ENCODE measurements at places on chromosomes 5 and 9.

DNA sequence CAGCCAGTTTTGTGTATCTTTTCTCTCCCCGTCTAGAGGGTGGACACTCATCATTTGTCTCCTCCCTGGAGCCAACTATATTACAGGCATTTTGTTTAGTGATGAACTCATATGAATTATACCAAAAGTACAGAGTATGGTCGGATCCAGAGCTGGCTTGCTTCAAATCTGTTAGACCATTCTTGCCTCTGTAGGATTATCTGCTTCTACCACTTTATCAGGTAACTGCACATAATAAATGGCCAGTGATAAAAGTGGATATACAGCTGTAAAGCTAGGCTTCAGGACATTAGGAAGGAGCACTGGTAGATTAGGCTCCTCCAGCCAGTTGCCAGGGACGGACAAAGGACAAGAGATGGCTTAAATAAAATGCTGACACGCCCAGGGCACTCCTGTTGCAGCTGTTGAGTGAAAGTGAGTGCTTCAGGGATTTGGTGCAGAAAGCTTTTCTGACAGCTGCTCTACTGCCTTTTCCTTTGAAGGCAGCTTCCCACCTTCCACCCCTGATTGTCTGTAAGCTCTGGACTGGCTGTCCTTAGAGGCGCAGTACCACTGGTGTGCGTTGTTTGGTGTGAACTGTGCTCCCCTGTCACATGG is 259.2 kb downstream of the PDZD2 start:
- no peak for DNase-seq

- no peak for DNase-seq
These were observed 55.3 kb upstream of the SLCO6A1 start for GRCh38 chr5:102554082-102554481.

- DNase-seq: no peak
These were observed 164.5 kb upstream of the S1PR3 start for GRCh38 chr9:88826771-88827181.

GRCh38 chr5:53019320-53019719 is 30.2 kb downstream of the ITGA2 start:
- no peak for DNase-seq

DNA sequence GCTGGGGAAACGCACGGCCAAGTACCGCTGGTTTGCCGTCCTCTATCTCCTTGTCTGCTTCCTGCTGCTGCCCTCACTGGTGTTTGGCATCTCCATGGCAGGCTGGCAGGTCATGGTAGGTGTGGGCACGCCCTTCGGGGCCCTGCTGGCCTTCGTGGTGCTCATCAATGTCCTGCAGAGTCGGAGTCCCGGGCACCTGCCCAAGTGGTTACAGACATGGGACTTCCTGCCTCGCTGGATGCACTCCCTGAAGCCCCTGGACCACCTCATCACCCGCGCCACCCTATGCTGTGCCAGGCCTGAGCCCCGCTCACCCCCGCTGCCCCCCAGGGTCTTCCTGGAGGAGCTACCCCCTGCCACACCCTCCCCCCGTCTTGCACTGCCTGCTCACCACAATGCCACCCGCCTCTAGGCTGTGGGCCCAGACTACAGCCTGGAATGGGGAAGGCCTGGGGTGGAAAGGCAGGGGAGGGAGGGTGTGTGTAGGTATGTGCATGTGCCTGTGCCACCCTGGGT is 2.5 kb downstream of the PFN3 start:
- no peak for DNase-seq

GRCh38 chr5:107127878-107128277 is 542.9 kb downstream of the EFNA5 start:
- DNase-seq: no peak

GRCh38 chr5:65034813-65035209 is 266.1 kb downstream of the CWC27 start:
- DNase-seq: peak; percentile 12

GRCh38 chr5:16574789-16575721 is 41.7 kb downstream of the RETREG1 start:
- DNase-seq: peak; percentile 75

DNA sequence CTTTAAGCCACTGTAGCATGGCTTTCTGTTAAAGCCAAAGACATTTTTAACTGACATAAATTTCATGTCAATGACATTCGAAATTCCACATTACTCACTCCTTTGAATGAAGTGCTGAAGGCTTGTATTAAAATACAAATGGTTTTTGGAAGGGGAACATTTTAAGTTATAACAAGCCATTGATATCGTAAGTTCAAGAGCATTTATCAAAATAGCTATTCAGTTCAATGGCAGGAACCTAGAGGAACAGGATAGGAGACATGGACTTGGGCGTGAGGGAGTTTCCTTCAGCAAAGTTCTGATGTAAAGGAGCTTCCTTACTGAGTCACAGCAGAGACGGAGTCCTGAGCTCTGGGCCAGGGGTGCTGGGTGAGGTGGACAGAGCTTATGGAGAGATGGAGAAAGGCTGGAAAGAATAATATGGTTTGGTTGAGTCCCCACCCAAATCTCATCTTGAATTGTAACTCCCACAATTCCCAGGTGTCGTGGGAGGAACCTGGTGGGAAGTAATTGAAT is 631.8 kb downstream of the BNC2 start:
- no peak for DNase-seq

- no peak for DNase-seq
These were observed 266.8 kb downstream of the MTRR start for GRCh38 chr5:8135742-8136141.

GRCh38 chr9:106450549-106450948 is 412.4 kb upstream of the ZNF462 start:
- no peak for DNase-seq

DNA sequence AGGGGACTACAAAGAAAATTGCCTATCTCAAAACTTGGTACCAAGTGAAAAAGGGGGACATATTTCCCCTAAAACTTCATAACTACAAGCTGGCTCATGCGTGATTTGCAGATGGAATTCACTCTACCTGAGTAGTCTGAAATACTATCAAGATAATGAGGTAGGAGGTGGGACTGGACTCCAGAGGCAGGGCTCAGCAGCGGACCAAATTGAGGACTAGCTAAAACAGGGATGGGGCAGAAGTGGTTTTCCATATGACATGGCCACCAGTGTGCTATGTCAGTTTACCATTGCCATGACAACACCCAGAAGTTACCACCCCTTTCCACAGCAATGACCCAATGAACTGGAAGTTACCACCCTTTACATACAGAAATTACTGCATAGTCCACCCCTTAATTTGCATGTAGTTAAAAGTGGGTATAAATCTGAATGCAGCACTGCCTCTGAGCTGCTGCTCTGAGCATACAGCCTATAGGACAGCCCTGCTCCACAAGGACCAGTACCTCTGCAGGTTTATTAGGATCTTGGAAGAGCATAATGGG is 30.4 kb upstream of the TESK1 start:
- DNase-seq: no peak

Measured in cerebellum (tissue), 4 donors.